ENCODE measurements at places on chromosomes 2 and 18.
A peak's percentile ranks its signal among the peaks of the same experiment; 100 is the strongest.

DNA sequence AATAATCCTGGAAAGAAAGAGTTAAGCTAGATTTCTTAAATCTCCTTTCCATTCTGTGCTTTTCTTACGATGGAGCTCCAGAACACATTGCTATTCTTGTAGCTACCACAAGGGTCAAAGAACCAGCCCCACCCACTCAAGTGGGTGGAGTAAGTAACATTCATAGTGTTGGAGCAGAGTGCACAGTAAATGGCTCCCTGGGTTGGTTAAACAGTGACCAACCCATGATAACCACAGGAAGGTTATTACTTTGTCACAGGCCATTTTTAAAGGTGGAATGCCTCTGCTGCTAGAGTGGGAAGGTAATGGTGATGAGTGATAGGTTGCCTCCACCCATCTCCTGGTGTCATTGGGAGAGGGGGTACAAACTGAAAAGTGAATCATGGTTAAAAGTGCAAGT lies 13.9 kb downstream of the ARPC2 start:
- DNase-seq, result no peak

- DNase-seq, result no peak
Measured at GRCh38 chr2:233173115-233173514, 78.4 kb upstream of the ATG16L1 start.

DNA sequence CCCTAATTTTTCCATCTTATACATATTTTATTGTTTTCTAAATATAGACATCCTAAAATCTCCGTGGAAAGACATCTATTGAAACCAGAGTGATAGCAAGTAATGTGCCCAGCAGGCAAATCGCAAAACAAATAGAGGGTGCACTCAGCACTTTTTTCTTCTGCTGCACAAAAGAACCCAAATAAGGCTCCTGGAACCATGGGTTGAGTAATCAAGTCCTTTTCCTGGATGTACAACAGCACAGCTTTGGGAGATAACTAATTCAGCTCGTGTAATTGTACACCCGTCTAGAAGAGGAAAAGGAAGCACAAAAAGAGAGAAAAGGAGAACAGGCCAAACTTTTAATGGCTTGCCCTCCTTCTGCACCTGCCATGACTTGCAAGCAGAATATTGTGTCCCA lies 126.9 kb upstream of the TLK1 start:
- DNase-seq, result no peak

GRCh38 chr2:167592441-167592840 lies 655.0 kb downstream of the STK39 start:
- no peak for DNase-seq

- no peak for DNase-seq
Measured at GRCh38 chr2:240906141-240906910, at the start of gene CROCC2. TSS of gene CROCC2 (plus strand) at chr2:240906336. CDS start at chr2:240906514, 178 bp downstream.

- no peak for DNase-seq
Measured at GRCh38 chr18:32877371-32877770, 104.5 kb upstream of the KLHL14 start.

GRCh38 chr18:21684731-21685130 lies 19.8 kb downstream of the ABHD3 start:
- DNase-seq, result no peak

- no peak for DNase-seq
Measured at GRCh38 chr2:216633616-216634369, 573 bp downstream of the IGFBP2 start.

- no peak for DNase-seq
Measured at GRCh38 chr2:171763602-171764001, 76.3 kb downstream of the DYNC1I2 start.

GRCh38 chr18:42545825-42546224 lies 569.7 kb downstream of the RIT2 start:
- no peak for DNase-seq

GRCh38 chr18:73980289-73980979 lies 167.2 kb downstream of the FBXO15 start:
- no peak for DNase-seq

GRCh38 chr2:131031431-131031841 lies 61.8 kb downstream of the FAM168B start:
- DNase-seq, result no peak

- DNase-seq, result no peak
Measured at GRCh38 chr2:29390136-29390535, 274.9 kb downstream of the CLIP4 start.

- no peak for DNase-seq
Measured at GRCh38 chr2:56372071-56372656, 188.4 kb downstream of the CCDC85A start.

GRCh38 chr2:128632501-128632800 lies 313.8 kb upstream of the HS6ST1 start:
- DNase-seq, result no peak

- no peak for DNase-seq
Measured at GRCh38 chr18:9079818-9080528, 22.5 kb upstream of the NDUFV2 start.

DNA sequence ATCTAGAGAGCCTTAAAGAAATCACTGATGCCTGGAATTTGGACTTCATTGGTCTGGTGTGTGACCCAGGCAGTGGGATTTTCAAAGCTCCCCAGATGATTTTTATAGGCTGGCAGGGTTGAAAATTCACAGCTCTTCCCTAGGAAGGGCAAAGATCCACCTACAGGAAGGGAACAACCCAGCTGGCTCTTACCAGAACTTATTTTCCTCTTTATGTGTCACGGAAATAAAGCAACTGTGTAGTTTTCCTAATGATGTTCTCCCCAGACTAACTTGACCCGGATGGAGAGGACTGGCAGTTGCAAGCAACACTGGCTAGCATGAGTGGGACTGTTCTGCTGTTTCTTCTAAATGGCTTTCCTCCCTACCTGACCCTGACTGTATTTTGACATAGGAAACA lies 235.6 kb downstream of the ALPK2 start:
- DNase-seq, result no peak

- DNase-seq, result no peak
Measured at GRCh38 chr2:191933307-191934105, 86.6 kb upstream of the CAVIN2 start.

DNA sequence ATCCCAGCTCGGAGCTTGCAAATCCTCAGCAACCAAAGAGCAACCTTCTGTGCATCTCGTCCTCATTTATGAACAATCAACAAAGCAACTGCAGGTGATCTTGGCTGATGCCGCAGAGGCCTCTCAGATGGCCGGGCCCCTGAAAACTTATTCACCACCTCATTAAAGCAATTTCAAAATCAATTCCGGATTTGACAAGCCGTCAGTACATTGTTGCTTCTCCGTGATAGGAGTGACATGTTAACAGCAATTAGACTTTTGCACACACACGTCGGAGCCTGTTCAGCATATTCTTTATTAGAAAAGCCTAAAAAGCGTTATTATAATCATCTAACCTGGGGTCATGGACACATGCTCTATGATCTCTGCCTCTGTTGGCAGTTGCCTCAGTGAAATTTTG lies 183.1 kb upstream of the CXCR4 start:
- DNase-seq, result no peak

GRCh38 chr2:149616681-149617456 lies 29.3 kb upstream of the MMADHC start:
- DNase-seq, result peak; percentile 75

DNA sequence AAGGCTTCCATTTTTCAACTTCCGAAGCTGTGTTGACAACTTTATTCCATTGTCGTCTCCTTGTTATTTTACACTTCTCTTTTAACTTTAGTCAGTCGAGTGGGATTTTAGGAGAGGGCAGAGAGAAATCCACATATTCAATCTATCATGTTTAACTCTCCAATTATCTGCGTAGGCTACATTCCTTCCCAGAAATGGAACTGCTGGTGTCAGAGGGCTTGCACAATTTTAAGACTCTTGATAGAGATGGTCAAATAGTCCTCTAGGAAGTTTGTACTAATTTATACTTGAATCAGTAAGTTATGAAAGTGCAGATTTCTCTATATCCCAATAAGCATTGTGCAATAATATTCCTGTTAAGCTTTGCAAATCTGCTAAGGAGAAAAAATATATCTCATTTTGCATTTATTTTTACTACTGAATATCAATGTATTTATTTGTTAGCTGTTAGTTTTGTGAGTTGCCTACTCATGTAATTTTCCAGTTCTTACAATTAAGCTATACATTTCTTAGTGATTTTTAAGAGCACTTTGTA lies 95.6 kb downstream of the CYP26B1 start:
- DNase-seq, result no peak

- no peak for DNase-seq
Measured at GRCh38 chr2:172249334-172249733, 146.6 kb upstream of the DLX2 start.

DNA sequence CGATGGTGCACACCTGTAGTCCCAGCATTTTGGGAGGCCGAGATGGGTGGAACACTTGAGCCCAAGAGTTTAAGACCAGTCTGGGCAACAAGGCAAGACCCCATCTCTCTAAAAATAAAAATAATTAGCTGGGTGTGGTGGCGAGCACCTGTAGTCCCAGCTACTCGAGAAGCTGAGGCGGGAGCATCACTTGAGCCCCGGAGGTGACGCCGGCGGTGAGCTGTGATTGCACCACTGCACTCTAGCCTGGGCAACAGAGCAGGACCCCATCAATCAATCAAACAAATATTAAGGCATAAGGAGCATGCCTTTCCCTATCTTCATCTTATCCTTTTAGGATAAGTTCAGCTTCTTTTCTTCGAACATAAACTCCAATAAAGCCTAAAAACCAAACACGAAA lies 1.1 kb downstream of the WDSUB1 start:
- no peak for DNase-seq

- no peak for DNase-seq
Measured at GRCh38 chr18:45562567-45563479, 52.5 kb upstream of the SLC14A2 start.

GRCh38 chr2:232886632-232887031 lies 16.6 kb downstream of the SNORC start:
- no peak for DNase-seq

DNA sequence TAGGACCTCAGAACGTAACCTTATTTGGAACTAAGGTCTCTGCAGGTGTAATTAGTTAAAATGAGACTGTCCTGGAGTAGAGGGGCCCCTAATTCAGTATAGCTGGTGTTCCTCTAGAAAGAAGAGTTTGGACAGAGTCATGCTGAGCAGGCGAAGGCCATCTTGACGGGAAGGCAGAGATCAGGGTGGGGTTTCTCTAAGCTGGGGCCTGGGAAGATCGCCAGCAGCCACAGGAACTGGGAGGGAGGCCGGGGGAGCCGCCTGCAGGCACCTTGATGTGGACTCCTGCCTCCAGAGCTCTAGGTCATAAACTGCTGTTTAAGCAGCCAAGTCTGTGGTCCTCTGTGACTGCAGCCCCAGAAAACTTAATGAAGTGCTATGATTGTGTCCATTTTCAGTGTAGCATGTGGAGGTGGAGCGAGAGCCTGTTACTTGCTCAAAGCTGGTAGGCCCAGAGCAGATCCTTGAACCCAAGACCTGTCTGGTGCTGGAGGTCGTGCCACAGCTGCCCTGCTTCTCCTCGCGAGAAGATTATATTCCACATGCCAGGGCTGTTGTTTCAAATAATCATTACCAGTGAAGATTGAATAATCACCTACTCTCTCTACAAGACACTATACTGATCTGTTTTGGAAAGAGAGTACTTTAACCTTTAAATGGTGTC lies 105.7 kb downstream of the TPO start:
- DNase-seq, result peak; percentile 6

DNA sequence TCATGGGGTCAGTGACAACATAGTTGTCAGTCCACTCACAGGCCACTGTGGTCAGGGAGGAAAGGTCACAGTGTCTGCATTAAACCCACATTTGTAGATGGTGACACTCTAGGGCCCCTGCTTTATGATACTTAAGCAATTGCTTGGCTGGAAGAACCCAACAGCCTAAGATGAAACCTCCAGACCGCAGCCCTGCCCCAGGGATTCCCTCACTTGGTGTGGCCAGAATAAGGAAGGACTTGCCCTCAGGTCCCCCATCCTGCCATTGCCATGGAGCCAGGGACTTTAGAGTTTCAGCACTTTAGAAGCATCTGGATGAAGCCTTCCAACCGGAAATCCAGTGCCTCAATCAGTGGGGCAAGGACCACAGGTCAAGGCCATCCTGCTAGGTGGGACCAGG lies 63.9 kb upstream of the LAPTM4A start:
- no peak for DNase-seq

DNA sequence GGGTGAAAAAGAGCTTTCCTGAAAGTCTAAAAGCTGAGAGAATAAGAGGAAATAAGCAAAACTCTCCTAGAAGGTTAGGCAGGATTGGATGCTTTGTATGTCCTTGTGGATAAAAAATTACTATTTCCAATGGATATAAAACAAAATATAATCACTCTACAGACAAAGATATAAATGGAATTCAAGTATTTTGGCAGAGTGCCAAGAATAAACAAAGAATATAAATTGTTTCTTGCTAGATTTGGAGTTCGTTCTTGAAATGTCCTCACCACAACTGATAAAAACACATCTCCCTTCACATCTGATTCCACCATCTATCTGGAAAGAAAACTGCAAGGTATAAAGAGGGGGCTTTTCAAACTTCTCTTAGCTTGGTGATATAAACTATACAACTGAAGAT lies 13.3 kb downstream of the SULT1C3 start:
- no peak for DNase-seq

DNA sequence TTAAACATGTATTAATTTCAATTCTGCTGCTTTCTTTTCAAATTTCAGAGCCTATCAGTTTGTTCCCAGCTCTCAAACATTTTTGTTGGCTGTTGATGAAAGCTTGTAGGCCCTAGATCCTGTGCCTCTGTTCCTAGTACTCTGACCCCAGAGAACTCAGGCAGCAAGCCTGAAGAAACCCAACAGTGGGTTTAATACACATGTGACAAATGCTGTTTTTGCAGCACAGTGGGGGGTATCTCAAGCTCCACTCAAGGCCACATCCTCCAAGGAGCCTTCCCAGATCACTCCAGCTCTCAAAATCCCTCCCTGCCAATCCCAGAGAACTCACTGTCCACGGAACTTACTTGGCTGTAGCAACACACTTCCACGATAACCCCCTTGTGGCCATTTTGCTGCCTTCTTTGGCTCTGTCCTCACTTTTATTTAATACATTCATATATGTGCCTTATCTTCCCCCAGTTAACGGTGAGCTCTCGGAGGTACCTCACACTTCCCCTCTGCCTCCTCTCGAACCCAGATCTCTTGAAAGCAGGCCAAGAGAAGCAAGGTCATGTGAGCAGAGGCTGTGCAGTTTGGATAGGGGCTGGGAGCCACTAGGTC lies 122.4 kb downstream of the TNS1 start:
- DNase-seq, result no peak

- DNase-seq, result no peak
Measured at GRCh38 chr2:144240656-144241339, 279.1 kb downstream of the ZEB2 start.

GRCh38 chr2:20682167-20682920 lies 15.4 kb downstream of the GDF7 start:
- DNase-seq, result no peak

- DNase-seq, result no peak
Measured at GRCh38 chr18:49225160-49225559, 235.3 kb downstream of the DYM start.

GRCh38 chr2:100002059-100002458 lies 140.3 kb downstream of the AFF3 start:
- no peak for DNase-seq
